Activated T-helper 2 cell treated with anti-CD3 and anti-CD28 coated beads, Interferon-gamma antibody, Interleukin-2, Interleukin-4, amounts not matched to agents 10 μg/mL and 5 μg/mL and 100 μg/mL, durations not matched to agents 14 hours and 24 hours and 36 hours (primary cell): ENCODE measurements at places on chromosomes 11 and 22.

GRCh38 chr22:43094085-43094484 lies 4.9 kb upstream of the TTLL1 start:
- no peak for DNase-seq

GRCh38 chr22:26460202-26460601 lies 23.4 kb downstream of the HPS4 start:
- DNase-seq = no peak

DNA sequence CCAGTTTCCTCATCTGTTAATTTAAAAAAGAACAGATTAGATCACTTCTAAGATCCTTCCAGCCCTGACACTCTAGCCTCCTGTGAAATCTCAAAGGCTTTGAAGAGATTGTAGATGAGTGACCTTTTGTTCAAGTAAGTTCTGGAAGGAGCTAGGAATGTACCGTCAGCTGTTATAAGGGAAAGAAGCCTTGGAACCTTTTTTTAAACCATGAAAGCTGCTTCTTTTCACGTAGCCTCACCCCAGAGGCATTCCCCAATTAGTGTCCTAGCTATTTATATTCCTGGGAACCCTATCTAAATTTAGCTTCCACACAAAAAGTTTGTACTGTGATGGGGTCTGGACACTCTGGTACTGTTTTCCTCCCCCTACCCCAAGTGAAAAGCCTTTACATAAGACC lies 35.8 kb upstream of the SLN start:
- no peak for DNase-seq

GRCh38 chr11:64406221-64406946 lies 47.4 kb downstream of the RPS6KA4 start:
- no peak for DNase-seq

- no peak for DNase-seq
Observed at GRCh38 chr11:96143041-96143521, 199.9 kb downstream of the MAML2 start.

GRCh38 chr22:28116219-28116673 lies 197.2 kb upstream of the PITPNB start:
- no peak for DNase-seq

DNA sequence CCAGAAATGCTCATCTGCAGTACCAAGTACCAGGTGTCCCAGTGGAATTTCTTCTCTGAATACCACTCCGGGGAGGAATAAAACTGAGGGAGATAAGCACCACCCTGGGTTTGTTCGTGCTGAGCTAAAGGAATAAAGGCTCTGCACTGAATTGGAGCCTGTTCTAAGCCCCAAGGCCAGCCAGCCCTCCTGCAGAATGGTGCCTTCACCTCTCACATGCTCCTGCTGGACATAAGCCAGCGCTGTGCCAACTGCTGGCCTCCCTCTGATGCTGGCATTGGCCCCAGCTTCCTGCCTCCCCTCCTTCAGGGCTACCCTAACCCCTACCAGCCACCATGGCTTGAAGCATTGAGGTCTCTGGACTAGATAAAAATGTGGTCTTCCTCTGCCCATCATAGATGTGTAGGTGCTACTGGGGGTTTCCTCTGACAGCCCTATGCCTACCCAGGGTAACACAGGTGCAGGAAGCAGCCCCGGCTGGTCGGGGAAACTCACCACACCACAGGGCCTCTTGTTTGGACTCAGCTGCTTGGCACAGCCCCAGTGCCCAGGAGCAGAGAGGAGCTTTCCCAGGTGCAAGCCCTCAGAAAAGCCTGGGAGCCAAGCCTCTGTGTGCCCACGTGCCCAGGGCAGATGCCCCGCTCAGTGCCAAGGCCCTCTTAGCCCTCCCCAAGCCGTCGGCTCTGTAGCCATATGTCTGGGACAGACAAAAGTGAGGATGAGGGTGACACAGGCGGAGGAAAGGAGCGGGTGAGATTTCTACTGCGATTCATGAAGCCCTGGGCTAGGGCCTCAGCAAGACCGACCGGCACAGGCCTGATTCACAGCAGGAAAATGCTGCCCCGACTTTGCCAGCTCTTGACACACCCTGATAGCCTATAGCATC lies 34.1 kb upstream of the JAM3 start:
- no peak for DNase-seq

- DNase-seq = no peak
Observed at GRCh38 chr11:110366291-110366690, 63.5 kb upstream of the FDX1 start.

DNA sequence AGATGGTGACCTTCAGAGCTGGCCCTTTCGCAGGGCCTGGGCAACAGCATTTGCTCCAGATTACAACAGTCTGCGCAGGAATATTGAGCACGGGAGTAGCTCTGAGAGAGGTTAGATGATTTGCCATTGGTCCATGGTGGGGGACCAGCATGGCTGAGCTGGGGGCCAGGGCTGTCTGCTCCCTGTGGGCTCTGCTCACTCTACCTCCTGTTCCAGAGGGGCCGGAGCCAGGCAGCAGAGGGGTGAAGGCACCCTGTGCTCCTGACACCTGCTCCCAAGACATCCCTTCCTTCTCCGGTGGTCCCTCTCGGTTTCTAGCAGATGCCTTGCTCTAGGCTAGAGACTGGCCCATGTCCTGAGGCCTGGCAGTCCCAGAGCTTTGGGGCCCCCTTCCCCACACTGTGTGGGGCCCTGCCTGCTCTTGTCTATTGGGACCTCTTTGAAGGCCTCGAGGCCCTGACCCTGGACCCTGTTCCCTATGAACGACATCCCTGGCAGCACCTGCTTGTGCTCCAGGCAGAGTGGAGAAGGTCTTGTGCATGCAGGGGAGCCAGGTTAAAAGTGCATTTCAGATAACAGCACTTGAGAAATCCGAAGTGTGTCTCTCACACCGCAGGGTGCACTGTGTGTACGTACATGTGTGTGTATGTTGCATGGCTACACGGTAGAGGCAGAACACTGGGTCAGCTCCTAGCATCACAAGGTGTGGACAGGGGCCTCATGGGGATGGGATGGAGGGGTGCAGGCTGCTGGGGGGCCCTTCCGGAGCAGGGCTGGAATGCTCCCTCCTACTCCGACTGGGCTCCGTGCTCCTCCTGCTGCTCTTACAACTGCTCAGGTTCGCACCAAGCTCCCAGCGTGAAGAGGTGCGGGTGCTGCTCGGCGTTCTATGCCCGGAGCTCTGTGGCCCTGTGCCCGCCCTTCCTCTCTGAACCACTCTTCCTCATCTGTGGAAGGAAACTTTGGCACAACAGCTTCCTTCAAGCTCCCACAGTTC lies 123.3 kb upstream of the B3GAT1 start:
- no peak for DNase-seq

- no peak for DNase-seq
Observed at GRCh38 chr22:40853333-40853732, 3.1 kb downstream of the ST13 start.

DNA sequence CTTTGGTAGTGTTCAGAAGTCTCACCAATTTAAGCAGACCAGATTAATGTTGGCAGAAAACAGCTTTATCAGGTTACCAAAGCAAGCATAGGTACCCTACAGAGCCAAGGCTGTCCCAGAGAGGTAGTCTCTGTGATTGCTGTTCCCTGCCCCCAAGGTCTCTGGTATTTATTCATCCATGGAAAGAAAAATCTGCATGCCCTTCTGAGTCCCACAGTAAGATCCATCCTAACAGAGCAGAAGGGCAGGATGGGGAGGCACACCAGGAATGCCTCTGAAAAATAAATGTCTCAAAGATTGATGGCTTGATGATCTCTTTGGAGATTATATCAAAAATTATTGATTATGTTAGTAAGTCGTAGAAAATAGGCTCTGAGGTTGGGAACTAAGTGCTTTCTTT lies 122.8 kb downstream of the FAT3 start:
- DNase-seq = no peak

GRCh38 chr11:14203321-14203720 lies 155.7 kb downstream of the RRAS2 start:
- no peak for DNase-seq

DNA sequence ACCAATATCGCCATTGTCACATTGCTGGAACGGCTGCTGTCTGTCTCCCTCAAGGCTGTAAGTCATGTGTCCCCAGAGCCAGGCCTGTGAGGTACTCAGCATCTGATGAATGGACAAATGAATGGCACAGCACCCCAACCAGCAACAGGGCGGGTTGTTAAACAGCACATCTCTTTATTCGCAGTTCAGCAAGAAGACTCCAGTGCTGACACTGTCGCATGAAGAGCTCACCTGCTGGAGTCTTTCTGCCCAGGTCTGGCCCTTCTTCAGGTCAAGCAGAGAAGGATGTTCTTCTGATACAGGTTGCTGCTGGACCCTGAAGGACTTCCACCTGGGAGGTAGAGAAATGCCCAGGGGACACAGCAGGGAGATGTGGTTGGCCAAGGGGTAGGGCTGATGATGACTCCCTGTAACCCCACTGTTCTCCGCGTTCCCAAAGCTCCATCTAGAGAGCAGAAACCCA lies 4.8 kb downstream of the SPATA19 start:
- DNase-seq = no peak

GRCh38 chr22:41015003-41015402 lies 63.8 kb downstream of the RBX1 start:
- no peak for DNase-seq

GRCh38 chr22:23712256-23712655 lies 21.4 kb downstream of the RGL4 start:
- DNase-seq = no peak

DNA sequence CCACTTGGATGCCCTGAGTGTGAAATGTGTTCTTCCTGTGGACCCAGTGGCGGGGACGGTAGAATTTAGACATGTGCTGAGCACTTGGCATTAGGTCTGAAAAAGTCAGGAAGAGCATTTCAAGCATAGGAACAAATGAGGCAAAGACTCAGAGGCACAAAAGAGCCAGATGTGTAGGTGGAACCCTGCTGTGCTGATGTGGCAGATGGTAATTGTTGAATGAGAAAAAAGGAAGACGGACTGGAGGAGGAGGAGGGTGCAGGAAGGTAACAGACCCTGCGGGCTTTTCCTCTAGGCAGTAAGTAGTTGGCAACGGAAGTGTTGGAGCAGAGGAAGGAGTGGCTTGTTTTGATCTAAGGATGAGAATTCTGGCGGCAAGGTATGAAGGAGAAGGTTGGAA lies 985.8 kb downstream of the TBC1D22A start:
- DNase-seq = no peak

DNA sequence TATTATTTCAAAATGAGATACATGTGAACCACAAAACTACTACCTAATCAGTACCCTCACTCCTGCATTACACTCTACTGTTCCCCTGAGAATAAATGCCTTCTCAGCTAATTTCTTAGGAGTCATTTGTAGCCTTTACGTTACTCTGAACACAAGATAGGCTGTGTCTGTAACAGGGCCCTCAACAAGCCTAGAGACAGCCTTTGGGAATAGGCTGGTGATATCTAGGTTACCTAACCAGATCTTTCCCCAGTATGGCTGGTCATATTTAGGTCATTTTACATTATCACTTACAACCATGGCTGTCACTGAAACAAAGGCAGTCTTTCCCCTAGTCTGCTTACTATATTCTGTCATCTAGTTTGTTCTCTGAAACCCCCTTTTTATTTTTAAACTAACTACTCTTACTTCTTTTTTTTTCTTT lies 14.2 kb downstream of the ATM start:
- DNase-seq = no peak

GRCh38 chr11:43197379-43197778 lies 114.4 kb upstream of the API5 start:
- DNase-seq = no peak

GRCh38 chr11:6565988-6566703 lies 37.3 kb downstream of the RRP8 start:
- no peak for DNase-seq

- DNase-seq = no peak
Observed at GRCh38 chr11:126217491-126217890, 5.9 kb downstream of the FAM118B start.

GRCh38 chr11:69369945-69370344 lies 76.0 kb downstream of the MYEOV start:
- peak; percentile 2 for DNase-seq

- no peak for DNase-seq
Observed at GRCh38 chr22:43018615-43019014, 3.7 kb upstream of the PACSIN2 start.

DNA sequence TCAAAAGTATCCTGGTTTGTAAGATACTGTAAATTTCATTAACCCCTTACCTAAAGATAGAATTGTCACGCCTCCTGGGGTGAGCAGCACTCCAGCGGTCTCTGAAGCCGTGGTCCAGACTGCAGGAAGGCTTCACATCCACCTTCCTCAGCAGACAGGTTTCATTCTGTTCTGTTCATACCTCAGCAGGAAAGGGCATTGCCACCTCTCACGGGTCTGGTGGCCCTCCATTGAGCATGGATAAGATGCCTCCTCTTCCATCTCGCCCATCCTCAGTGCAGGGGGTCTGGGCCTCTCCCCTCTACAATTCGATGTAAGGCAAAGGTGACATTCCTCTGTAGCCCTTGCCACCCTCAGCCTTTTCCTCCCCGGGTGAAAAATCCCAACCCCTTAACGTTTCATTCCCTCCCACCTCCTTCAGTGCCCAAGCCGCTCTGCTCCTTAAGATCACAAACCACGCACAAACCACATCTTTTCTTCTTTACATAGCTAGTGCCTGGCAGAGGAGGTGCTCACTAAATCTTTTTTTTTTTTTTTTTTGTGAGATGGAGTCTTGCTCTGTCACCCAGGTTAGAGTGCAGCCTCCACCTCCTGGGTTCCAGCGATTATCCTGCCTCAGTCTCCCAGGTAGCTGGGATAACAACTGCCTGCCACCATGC lies 28.5 kb downstream of the RPUSD4 start:
- DNase-seq = no peak

DNA sequence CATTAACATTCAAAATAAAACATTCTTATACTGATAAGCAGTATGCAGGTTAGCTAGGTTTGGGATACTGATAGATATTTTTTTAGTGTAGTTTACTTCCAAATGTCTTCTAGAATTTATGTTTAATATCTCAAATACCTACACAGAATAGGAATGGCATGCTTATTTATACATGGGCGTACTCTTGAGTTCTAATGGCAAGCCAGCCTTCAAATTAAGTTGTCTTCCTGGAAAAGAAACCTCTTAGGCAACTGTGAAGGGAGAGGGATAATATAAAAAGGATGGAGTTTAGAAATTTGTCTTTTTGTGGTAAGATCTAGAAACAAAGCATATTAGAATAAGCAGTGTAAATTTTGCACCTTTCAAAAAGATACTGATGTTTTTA lies 65.4 kb downstream of the MTMR3 start:
- no peak for DNase-seq

- DNase-seq = no peak
Observed at GRCh38 chr11:31237819-31238760, 131.4 kb downstream of the DCDC1 start.

GRCh38 chr11:128733440-128734102 lies 39.7 kb downstream of the FLI1 start:
- no peak for DNase-seq

DNA sequence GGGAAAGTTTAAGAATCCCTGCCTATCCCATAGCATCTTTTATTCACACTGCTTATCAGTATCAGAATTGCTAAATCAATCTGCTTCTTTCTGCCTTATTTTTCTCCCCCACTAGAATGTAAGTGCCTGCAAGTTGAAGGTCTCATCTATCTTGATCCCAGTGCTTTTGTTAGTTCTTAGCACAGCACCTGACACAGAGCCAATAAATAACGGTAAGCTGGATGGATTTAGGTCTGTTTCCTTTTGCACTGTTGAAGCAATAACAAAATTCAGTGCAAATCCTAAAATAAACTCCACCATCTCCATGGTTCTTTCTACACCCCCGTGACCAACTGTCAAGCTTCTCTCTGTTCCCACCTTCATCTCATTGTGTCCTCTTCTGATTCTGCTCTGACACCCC lies 36.7 kb upstream of the CD44 start:
- DNase-seq = no peak

- no peak for DNase-seq
Observed at GRCh38 chr11:395866-396265, 1.9 kb downstream of the PKP3 start.

- DNase-seq = no peak
Observed at GRCh38 chr11:66933531-66933930, 24.7 kb downstream of the PC start.
